NCI-H1417 treated with DMSO at 0.1 percent for 48 hours (cell line): ENCODE measurements at places on chromosomes 2 and 18.
A peak's percentile ranks its signal among the peaks of the same experiment; 100 is the strongest.

- no peak for DNase-seq
These were observed 31.5 kb downstream of the DOCK10 start for GRCh38 chr2:225010804-225011203.

GRCh38 chr18:22109535-22109934, 59.9 kb upstream of the GATA6 start:
- no peak for DNase-seq

- DNase-seq, result no peak
These were observed 185.9 kb downstream of the PDE1A start for GRCh38 chr2:182240862-182241371.

DNA sequence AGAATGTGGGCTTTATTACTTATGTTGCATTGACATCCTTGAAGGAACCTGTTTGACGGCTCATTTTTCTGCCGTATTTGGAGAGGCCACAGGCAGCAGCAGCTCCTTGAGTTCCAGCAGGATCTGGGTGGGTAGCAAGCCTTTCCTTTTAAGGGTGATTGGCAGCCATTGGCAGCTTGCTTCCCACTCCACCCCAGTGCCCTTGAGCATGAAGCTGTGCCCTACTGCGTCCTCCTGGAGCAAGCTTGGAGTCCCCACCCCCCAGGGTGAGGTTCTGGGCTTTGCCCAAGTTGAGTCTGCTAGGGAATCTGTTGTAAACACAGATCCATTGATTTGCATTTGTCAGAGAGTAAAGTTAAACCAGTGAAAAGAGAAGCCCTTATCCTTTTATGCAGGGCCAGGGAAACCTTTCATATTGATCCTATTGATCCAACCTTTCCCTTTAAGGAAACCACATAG, 9.2 kb downstream of the ONECUT2 start:
- no peak for DNase-seq

GRCh38 chr2:18506883-18507509, 53.5 kb downstream of the RDH14 start:
- DNase-seq, result no peak

DNA sequence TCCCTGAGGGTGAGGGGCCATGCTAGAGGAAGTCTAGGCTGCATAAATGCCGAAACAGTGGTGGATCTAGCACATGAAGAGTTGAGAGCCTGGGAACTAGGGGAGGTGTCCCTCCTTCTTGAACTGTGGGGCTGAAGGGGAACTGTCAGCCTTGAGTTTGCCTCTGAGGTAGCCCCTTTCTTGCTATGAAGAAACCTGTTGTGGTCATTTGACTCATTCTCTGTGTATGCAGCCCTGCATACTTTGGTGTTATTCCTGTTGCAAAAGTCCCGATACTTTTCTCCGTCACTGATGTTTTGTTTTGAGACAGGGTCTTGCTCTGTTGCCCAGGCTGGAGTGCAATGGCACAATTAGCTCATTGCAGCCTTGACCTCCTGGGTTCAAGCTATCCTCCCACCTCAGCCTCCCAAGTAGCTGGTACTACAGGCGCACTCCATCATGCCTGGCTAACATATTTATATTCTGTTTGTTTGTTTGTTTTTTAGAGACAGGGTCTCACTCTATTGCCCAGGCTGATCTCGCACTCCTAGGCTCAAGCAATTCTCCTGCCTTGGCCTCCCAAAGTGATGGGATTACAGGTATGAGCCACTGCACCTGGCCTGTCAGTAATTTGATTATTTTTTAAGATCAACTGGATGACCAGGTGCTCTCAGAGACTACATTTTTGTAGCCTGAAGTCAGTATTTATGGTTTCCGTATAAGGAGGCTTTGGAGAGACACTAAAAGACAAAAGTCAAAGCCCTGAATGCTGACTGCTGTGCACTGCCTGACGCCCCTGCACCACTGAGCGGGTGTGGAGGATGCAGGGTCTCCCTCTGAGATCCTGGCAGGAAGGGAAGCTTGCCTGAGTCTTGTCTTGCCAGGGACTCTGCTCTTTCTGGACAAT, 126.0 kb upstream of the MSH6 start:
- no peak for DNase-seq

GRCh38 chr2:73284296-73285158, at the start of gene FBXO41:
FBXO41 (minus strand) TSS chr2:73284478; CDS start chr2:73269630, 14,848 bp downstream.
- DNase-seq, result peak; percentile 32

DNA sequence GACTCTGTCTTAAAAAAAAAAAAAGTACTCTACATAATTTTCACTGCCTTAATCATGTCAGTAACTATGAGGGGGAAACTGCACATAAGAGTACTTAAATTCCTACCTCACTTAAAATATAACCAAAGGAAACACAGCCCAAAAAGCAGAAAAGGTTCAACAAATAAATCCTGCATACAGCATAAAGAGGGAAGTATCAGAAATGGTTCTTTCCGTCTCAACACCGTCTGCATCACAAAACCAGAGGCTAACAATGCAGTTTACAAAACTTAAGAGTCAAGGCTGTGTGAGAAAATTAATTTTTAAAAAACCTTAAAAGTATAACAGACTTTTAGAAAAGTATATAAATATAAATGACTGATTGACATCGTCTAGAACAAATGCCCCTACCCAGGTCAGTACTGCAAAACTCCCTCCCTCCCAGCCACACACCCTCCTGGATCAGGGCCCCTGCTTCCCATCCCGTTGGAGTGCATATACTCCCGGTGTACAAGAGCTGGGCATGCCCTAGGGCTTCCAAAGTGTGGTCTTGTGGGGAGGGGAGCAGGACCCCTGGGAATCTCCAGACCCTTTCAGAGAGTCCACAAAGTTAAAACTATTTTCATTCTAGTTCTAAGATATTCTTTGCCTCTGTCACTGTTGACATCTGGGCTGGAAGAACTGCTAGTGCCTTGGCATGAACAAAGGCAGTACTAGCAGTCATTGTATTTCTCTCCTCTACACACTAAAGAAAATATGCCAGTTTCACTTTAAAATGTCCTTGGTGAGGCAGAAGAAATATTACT, 67.0 kb upstream of the SERTAD2 start:
- no peak for DNase-seq
